ENCODE measurements at places on chromosomes 7 and 10.

GRCh38 chr10:103480521-103480920 lies 1.5 kb upstream of the CALHM3 start:
- no peak for DNase-seq

- DNase-seq = no peak
These were observed 707.5 kb upstream of the FZD8 start for GRCh38 chr10:36349445-36350078.

DNA sequence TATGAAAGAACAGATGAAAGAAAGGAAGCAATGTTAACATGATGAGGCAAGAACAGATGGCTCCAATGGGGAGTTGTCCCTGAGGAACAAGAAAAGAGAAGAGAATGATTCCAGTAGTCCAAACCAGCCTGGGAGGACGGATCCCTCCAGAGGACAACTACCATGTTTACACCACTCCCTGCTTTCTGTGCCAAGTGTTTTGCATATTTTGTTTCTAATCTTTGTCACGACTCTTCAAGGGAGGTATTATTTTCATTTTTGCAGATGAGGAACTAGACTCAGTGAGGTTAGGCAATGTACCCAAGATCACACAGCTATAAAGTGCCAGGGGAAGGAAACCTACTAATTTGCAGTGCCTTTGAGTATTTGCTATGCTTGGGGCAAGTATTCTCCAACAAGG lies 116.2 kb downstream of the PARP12 start:
- no peak for DNase-seq

- DNase-seq = no peak
These were observed 14.4 kb upstream of the GSTK1 start for GRCh38 chr7:143248761-143249354.

DNA sequence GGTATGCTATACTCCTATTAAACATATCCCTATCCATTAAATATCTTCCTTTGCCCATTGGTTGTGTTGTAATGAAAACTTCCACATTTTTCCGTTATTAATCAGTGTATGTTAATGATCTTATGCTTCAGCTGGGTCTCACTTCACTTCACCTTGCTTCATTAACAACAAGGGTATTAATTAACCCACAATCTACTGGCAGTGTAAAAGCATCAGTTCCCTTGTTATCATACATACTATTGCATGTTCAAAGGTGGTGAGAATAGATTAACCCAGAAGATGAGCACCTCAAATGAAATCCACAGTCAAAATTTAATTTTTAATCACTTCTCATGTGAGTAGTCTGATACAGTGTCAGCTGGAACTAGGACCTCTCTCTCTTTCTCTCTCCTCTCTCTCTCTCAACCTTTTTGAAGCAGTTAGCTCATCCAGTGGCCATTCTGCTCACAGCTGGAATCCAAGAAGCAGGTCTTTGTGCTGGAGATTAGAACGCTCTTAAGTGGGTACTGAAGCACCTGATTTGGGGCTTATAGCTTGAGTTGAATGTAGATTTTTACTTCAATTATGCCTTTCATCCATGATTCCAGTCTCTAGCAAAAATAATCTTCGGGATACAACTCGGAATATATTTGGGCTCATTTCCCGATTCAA lies 172.3 kb downstream of the RAPGEF5 start:
- peak; percentile 71 for DNase-seq

GRCh38 chr7:95269640-95270039 lies 54.7 kb downstream of the PON1 start:
- DNase-seq = no peak

DNA sequence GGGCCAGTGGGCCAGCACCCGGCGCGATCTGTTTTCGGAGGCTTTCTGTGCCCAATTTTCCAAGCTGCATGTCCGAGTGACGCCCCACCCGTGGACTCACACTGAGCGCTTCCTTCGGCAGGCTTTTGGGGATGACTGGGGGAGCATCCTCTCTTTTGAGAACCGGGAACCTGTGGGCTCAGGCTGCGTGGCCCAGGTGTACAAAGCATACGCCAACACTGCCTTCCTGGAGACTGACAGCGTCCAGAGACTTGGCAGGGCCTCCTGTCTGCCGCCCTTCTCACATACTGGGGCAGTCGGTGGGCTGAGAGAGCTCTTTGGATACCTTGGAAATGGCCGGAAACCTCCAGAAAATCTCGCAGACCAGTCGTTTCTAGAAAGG lies 1.0 kb downstream of the ADCK2 start:
- no peak for DNase-seq

- no peak for DNase-seq
These were observed 29.9 kb downstream of the ZNF438 start for GRCh38 chr10:31001740-31002139.

- DNase-seq = no peak
These were observed 84.7 kb downstream of the CCNY start for GRCh38 chr10:35420827-35421552.

- DNase-seq = no peak
These were observed 51.5 kb upstream of the RSBN1L start for GRCh38 chr7:77644774-77645173.

- DNase-seq = no peak
These were observed 19.1 kb upstream of the VOPP1 start for GRCh38 chr7:55591282-55591931.

GRCh38 chr7:98232799-98233198 lies 19.2 kb downstream of the TECPR1 start:
- DNase-seq = no peak

GRCh38 chr10:119575506-119575905 lies 21.3 kb downstream of the TIAL1 start:
- DNase-seq = no peak

DNA sequence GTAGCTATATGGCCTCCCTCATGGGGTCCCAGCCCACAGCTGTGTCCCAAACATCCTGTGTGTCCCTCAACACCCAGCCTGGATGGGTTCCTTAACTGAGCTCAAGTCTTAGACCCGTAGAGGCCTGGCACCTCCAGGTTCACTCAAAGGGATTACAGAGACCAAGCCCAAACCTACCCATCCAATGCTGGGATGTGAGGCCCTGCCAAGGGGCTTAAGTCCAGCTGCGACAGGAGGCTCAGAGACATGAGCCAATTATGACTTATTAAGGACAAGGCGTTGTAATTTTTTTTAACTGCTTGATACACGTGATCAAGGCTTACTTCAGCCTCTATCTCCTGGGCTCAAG lies 105.6 kb upstream of the RET start:
- no peak for DNase-seq

GRCh38 chr7:45111298-45112223 lies at the start of gene TBRG4:
TSS of gene TBRG4 (minus strand) at chr7:45111697. CDS start at chr7:45109237, 2,460 bp downstream.
- DNase-seq = peak; percentile 61

- DNase-seq = no peak
These were observed 38.6 kb downstream of the SLC25A40 start for GRCh38 chr7:87837597-87837996.

- DNase-seq = no peak
These were observed 71.1 kb downstream of the FIGNL1 start for GRCh38 chr7:50379082-50379481.

GRCh38 chr10:128147669-128148068 lies 21.4 kb upstream of the MKI67 start:
- DNase-seq = no peak

DNA sequence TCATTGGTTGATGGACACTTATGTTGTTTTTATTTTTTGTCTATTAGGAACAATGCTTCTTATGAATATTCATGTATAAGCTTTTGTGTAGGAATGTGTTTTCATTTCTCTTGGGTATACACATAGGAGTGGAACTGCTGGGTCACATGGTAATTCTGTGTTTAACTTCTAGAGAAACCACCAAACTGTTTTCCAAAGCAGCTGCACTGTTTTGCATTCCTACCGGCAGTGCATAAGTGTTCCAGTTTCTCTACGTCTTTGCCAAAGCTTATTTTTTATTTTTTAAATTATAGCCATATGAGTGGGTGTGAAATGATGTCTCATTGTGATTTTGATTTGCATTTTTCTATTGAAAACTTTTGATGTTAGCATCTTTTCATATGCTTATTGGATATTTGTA lies 51.3 kb downstream of the ADK start:
- DNase-seq = no peak

DNA sequence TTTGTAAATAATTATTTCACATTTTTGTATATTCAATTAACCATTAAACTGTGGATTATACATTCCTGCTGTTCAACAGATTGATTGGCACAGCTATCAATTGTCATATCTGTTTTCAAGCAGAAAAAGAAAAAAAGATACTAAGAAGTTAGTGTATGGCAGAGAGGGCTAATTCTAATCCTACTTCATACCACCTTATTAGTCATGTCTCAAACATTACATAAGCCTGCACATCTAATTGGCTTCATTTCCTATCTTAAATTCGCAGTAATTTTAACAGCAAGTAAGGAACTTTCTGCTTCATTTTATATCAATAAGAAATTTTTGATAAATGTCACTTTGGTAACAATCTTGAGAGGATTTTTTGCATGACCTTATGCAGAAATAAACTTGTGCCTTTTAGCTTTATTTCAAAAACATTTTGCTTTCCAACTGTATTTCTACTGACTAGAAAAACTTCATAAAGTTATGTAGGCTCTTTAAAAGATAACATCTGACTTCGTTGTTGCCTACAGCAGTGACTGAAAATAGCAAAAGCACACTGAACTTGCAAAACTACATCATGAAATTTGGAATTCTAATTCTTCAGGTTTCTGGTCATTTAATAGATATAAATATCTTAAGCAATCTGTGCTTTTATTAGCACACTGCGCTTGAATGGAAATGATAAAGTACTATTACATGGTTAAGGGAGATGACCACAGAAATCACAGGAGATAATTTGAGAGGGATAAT lies 111.5 kb downstream of the SEMA3C start:
- DNase-seq = no peak

DNA sequence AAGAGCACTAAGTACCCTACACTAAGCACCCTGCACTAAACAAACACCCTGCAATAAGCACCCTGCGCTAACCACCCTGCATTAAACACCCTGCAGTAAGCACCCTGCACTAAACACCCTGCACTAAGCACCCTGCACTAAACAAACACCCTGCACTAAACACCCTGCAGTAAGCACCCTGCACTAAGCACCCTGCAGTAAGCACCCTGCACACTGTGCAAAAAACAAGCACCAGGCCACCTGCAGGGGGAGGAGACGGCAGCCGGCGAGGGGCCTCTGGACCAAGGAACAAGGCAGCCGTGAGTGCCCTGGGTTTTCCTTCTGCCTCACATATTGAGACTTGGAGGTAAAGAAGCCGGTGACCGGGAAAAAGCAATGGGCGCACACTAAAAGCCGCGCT lies 30.2 kb downstream of the KNDC1 start:
- no peak for DNase-seq

- DNase-seq = no peak
These were observed 29.3 kb upstream of the CCL24 start for GRCh38 chr7:75842836-75843446.

DNA sequence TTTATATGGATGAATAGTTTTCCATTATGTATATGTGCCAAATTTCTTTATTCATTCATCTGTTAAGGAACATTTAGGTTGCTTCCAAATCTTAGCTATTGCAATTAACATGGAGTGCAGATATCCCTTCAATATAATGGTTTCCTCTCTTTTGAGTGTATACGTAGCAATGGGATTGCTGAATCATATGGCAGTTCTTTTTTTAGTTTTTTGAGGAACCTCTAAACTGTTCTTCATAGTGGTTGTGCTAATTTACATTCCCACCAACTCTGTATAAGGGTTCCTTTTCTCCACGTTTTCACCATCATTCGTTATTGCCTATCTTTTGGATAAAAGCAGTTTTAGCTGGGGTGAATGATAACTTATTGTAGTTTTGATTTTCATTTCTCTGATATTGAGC lies 46.5 kb downstream of the FAS start:
- DNase-seq = no peak

DNA sequence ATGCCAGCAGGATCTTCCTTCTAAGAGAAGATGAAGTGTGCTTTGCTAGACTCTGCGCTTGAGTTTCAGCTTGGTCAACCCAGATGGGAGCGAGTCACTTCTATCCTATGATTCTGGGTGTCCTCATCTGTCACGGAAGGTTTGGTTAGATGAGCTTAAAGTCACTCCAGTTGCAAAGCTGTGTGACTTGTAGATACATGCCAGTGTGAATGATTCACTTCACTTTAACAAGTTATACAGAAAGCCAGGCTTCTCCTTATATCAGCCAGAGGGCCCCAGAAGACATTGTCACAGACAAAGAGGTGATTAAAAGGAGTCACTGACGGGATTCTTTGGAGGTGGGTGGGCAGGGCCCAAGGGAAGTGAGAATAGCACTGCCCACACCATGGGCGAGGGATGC lies 122.6 kb upstream of the PFKP start:
- DNase-seq = no peak

DNA sequence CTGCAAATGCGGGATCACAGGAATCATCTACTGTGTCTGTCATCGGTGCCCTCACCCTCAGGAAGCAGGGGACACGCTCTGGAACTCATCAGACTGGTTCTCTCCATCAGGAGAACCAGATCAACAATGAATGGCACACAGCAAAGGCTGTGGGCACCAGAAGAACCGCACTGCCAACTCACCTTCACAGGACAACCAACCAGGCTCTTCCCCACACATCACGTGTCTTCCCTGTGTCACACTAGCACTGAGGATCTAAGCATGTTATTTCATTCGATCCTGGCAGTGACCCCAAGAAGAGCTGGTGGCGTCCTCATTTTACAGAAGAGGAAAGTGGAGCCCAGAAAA lies 106.1 kb downstream of the TNS3 start:
- no peak for DNase-seq

DNA sequence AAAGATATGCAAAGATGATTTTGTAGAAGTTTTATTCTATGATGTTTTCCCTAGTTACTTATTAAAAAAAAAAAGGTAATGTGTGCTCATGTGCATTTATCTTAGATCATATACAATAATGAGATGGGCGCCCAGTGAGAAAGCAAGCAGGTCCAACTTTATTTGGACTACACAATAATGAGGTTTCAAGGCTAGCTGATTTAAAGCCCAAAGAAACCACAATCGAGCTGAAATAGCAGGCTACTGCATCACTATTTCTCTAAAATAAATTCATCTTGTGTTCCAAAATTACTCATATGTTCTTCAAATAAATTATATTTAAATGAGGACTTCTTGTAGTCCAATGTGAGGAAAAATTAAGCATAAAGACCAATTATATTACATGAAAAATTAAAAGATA lies 110.1 kb downstream of the JMJD1C start:
- no peak for DNase-seq
